Osteocyte (in vitro differentiated cells): ENCODE measurements at places on chromosomes 16 and 17.

DNA sequence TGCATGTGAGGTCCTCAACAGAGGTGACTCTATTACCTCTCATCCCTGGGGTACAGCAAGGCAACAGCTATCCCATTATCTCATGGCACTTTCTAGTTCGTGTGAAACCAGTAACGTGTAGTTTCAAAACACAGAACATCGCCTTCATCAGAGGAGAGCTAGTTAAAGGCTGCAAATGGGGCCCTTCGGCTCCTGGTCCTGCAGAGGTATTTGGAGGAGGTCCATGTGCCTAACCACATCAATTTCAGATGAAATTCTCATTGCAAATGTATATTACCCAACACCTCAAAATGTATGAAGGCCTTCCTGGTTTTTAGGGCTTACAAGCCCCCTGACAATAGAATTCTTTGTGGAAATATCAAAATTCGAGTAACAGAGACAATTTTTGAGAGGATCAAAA, 95.7 kb upstream of the PSMD7 start:
- no peak for DNase-seq

DNA sequence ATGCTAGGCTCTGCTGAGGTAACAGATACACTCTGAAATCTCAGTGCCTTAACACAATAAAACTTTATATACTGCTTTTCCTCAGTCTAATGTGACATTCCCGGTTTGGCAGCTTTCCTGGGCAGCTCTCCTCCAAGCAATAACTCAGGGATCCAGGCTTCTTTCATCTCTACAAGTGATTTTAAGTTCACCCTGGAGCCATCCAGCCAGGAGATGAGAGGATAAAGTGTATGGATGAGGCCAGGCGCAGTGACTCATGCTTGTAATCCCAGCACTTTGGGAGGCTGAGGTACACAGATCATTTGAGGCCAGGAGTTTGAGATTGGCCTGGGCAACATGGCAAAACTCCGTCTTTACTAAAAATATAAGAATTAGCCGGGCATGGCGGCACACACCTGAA, 147.2 kb downstream of the UTP18 start:
- no peak for DNase-seq

- no peak for DNase-seq
Observed at GRCh38 chr16:2428051-2428783, 1.0 kb upstream of the CCNF start.

GRCh38 chr17:61402978-61403800, 3.5 kb downstream of the TBX2 start:
- no peak for DNase-seq

DNA sequence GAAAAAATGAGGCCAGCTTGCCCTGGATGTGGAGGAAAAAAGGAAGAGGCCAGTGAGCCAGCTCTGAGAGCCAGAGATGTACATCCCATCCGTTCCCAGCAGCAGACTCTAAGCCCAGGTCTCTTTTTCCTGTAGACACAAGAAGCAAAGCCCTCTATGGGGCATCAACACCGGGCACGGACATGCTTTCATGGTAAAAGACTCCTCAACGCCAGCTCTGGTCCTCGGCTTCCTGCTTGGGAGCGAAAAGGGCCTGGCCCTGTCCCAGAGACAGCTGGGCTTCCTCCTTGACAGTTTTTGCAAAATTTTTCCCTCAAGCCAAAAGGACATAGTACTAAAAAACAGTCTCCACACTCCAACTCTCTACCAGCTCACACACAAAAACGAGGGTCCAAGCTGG, 27.1 kb downstream of the PELP1 start:
- no peak for DNase-seq
